ENCODE measurements at places on chromosomes 7 and 10. TPM values are rescaled to one million over a fixed set of nuclear protein-coding genes. Genes with fewer than 3 reads are reported as not detected.
A peak's percentile ranks its signal among the peaks of the same experiment; 100 is the strongest.

- DNase-seq: peak; percentile 96
These were observed 89.2 kb downstream of the RNF216 start for GRCh38 chr7:5692112-5692844.

DNA sequence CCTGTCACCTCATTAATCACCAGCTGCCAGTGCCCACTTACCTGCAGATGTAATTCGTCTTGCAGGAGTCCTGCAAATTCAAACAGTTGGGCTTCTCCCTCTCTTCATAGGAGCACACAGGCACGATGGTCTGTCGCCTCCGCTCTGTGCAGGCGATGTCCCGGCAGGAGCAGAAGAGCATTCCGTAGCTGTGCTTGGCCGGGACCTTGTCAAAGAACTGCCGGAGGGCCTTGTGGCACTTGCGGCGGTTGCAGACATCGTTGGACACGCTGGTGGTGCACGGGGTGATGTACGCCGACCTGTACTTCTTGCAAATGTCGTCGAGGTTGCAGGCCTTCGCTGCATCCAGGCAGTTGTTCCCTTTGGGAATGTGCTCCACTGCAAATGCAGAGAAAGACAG lies 147.8 kb downstream of the GFRA1 start:
- DNase-seq: no peak

GRCh38 chr10:59625721-59626522 lies 83.7 kb downstream of the SLC16A9 start:
- peak; percentile 58 for DNase-seq

DNA sequence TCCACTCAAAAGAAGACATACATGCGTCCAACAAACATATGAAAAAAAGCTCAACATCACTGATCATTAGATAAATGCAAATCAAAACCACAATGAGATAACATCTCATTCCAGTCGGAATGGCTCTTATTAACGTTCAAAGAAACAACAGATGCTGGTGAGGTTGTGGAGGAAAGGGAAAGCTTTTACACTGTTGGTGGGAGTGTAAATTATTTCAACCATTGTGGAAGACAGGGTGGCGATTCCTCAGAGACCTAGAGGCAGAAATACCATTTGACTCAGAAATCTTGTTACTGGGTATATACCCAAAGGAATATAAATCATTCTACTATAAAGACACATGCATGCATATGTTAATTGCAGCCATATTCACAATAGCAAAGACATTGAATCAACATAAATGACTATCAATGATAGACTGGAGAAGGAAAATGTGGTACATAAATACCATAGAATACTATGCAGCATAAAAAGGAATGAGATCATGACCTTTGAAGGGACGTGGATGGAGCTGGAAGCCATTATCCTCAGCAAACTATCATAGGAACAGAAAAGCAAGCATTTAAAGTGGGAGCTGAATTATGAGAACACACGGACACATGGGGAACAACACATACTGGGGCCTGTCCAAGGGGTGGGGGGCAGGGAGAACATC lies 28.4 kb downstream of the PCDH15 start:
- no peak for DNase-seq

DNA sequence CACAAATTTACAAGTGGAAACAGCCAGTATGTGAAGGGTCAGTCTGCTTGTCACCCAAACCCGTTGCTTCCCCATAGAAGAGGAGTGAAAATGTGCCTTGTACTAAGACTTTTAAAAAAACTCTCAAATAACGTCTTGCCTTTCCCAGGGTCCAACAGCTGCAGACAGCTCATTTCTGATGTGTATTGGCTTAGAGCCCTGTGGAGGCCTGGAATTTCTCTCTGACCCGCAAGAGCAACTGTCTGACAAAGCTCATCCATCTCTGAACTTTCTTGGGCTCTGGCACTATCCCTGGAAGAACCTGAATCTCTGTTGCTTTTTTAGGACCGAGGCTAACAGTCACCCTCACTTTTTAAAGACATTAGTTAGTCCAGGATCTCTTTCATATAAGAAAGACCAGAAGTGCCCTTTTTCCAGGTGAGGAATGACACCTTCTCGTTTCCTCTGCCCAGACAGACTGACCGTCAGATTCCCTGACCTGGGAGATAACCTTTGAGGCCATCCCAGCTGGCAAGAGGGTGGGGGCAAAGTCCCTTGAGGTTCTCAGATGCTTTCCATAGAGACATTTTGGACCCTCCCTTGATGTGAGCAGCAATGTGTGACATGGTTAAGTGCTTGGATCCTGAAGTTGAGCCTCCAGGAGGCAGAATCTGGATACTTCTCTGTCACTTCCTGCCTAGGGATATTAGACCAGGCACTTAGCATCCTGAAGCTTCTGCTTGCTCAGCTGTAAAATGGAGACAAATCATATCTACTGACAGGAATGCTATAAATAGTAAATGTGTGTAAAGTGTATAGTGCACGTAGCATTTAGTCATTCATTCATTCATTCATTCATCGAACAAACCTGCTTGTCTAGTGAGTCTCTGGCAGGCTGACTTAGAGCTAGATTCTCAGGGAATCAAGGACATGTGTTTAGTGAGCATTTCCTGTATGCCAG lies 4.5 kb upstream of the NODAL start:
- peak; percentile 84 for DNase-seq

GRCh38 chr7:79923953-79924352 lies 210.7 kb upstream of the GNAI1 start:
- no peak for DNase-seq

DNA sequence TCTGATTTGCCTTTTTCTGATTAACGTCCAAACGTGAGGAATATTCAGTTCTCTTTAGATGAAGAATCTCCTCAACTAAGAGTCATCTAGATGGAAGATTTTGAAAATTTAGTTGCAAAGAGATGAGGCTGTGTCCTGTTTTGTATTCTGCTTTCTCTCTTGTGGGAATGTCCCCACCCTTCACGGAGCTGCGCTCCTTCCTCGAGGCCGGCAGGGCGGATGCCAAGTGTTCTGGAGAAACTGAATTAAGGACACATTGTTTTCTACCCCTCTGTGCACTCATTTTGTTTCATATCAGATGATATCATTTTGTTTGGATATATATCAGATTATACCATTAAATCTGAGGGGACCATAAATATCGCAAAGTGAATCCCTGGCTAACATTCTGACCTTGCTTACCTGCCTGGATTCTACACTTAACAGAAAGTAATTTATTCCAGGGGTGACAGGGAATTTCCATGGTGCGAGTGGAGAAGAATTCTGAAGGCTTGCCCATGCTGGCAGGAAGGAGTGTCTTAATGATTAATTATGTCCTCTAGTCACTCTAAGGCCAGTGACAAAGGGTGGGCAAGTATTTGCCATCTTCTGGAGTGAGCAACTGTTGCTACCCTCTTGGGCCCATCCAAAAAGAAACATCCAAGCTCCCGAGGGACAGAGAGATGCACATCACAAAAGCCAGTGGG lies 47.9 kb upstream of the IGFBP3 start:
- no peak for DNase-seq

- DNase-seq: no peak
These were observed 91.5 kb upstream of the MXI1 start for GRCh38 chr10:110115784-110116520.

DNA sequence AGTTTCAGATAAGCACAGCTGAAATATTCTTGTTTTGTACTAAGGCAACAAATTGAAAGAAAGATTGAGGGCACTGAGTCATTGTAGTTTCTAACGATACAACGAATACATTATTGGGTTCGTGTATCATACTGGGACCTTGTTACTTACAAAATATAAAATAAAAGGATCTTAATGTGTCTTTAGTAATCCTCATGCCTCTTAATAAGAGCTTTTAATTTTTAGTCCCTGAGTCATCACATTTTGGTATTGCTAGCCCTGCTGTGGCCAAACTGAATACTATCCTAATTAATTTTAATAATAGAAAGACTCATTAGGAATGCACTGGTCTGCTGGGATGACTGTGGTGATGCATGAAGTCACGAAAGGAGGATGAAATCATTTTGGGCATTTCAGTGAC lies 309.7 kb downstream of the EXOC4 start:
- no peak for DNase-seq

- no peak for DNase-seq
These were observed 80.8 kb upstream of the PLXNA4 start for GRCh38 chr7:132656846-132657776.

DNA sequence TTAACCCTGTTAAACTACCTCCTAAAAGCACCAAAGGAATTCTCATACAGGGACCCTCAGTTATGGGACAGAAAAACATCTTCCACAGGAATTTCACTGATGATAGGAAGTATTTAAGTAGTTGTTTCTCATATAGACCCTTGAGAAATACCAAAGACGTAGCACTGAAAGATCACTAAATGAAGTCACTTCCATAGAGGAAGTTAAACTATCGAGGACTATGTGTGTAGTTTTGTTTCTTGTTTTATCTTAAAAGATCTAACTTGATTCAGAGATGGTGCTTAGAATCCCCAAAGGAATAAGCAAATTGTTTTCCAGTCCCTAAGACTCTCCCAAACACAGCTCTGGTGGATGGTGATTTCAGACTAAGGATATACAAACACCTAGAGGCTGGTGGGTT lies 94.8 kb upstream of the AFAP1L2 start:
- DNase-seq: no peak

GRCh38 chr7:80711531-80711930 lies 73.1 kb downstream of the CD36 start:
- no peak for DNase-seq

DNA sequence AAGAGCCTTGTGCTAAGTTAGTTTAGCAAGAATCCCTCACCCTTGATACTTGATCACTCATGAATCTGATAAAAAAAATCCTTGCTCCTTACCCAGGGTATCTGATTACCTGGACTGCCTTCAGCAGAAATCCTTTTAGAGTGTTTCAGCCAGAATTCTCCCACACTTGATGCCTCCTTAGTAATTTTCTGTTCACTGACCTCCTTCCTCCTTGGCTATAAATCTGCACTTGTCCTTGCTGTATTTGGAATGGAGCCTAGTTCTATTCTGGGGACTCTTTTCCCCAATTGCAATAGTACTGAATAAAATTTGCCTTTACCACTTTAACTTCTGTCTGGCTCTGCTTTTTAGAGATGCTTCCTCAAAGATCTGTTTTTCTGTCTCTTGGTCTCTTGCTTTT lies 84.9 kb downstream of the RPS24 start:
- DNase-seq: no peak

DNA sequence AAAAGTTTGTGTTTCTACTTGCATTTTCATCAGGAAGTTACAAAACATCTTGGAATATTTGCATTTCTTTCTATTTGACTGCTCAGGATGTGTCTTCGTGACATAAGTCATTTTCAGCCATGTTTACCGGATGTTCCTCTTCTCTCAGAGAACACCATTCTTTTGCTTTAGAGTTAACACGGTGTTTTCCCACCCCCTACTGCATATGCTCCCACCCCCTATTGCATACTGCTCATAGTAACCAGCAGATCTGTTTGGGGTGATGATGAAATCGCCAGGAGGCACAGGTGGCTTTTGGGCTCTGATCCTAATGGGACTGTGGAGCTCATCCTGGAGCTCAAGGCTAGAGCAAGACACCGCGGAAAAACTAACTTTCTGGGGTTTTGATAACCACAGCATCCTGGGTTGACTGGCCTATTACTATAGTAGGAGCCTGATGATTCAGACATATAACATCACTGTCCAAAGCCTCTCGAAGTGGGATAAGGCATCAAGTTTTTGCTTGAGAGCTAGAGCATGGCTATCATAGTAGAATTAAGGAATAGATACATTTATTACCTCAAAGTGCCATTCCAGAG lies 65.1 kb upstream of the BET1 start:
- no peak for DNase-seq

DNA sequence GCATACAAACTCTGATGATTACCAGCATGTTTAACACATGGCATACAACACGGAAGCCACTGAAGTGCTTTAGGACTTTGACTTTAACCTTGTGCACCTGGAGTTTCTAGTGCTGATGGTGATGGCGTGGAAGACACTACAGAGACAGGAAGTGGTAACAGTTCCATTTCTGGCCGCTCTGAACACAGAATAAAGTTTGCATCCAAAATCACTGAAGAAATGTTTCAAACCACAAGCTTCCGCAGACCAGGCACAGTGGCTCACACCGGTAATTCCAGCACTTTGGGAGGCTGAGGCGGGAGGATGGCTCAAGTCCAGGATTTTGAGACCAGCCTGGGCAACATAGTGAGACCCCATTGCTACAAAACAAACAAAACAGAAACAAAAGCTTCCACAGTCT lies 40.3 kb upstream of the TNPO3 start:
- no peak for DNase-seq

- no peak for DNase-seq
These were observed 91.3 kb upstream of the STEAP1B start for GRCh38 chr7:22591271-22591670.

DNA sequence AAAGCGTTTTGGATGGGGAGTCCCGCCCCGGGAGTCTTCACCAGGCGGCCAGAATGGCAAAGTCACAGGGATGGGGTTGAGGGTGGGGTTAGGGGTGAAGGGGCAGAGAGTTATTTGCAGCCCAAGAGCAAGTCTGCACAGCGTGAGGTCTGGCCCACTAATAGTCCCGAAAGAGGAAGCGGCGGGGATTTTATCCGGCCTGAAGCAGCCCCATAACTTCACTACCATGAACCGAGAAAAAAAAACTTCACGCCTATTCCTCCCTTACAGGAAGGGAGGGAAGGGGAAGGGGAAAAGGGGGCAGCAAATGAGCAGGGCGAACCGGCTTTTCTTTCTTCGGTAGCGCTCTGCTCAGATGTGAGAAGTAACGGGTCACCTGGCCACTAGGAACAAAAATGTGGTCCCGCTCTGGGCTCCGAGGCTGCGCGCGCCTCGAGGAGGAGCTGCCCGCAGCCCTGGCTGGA lies 712 bp downstream of the ITPRIP start:
- DNase-seq: no peak

The NEUROG3 gene
- not detected for polyA plus RNA-seq

The TMEM176A gene
- 1.5 TPM for polyA plus RNA-seq

The TYW1 gene
- polyA plus RNA-seq: 19.5 TPM

The CACUL1 gene
- 12.4 TPM for polyA plus RNA-seq

The LIPN gene
- polyA plus RNA-seq: not detected

The GPR158 gene
- not detected for polyA plus RNA-seq

The NYAP1 gene
- 0.35 TPM for polyA plus RNA-seq

The GJD4 gene
- polyA plus RNA-seq: not detected

The NKX6-2 gene
- not detected for polyA plus RNA-seq

The WASHC2A gene
- 44.6 TPM for polyA plus RNA-seq

The CYP3A7 gene
- polyA plus RNA-seq: 0.17 TPM

The SPDYE9 gene
- 0.06 TPM for polyA plus RNA-seq

The CADPS2 gene
- 0.35 TPM for polyA plus RNA-seq

The FEZF1 gene
- not detected for polyA plus RNA-seq

The CPN1 gene
- not detected for polyA plus RNA-seq

The SEC31B gene
- polyA plus RNA-seq: 4.8 TPM

The LRMDA gene
- polyA plus RNA-seq: 0.12 TPM

The ITIH5 gene
- 0.11 TPM for polyA plus RNA-seq
